ENCODE measurements at places on chromosomes 1 and 21.

- peak; percentile 63 for DNase-seq
These were observed 12.3 kb downstream of the ATP2B4 start for GRCh38 chr1:203638950-203639349.

GRCh38 chr21:42618707-42619102 lies 34.7 kb upstream of the PDE9A start:
- no peak for DNase-seq

DNA sequence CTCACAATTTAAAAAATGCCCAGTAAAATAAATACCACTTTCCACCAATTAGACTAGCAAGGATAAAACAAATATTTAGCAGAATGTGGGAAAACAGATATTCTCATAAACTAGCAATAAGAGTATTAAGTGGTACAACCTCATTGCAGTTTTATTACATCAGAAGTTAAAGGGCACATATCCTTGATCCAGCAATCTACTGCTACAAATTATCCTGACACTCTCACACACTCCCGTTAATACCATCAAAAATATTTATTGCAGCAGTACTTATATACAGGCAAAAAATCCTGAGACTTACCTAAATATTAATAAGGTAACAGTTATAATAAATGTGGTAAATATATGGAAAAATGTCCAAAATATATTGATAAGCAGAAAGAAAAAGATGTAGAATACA lies 44.3 kb downstream of the ZNF644 start:
- no peak for DNase-seq

DNA sequence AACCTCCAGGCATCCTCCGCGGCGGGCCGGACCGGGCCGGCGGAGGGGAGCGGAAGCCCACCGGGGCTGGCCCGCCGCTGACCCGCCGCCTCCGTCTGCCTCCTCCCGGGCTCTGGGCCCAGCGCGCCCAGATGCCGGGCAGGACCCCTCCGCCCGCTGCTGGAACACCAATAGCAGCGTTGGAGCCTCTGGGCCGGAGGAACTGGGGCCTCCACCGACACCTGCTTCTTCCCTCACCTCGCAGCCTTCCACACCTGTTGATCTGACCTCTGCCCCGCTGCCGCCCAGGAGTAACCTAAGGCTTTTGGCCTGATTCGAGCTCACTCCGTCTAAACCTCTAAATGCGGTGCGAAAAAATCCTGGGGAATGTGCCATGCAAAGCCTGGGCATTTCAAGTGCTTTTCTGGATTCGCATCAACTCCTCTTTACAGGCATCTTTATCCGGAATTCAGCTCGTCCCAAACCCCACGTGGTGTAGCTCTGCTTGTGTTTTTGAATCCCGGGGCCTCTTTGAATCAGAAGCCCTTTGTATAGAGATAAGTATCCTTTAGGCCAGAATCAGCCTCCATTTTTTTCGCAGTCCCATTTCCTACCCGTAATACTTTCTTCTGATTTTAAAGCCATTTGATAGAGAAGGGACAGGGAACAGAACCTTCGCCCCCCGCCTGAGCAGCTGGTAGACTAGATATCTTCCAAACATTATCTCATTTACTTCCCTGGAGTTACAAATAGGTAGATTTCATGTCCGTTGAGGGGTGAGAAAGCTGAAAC lies 680 bp upstream of the CNN3 start:
- no peak for DNase-seq

GRCh38 chr21:46594276-46594675 lies 10.6 kb downstream of the S100B start:
- no peak for DNase-seq

DNA sequence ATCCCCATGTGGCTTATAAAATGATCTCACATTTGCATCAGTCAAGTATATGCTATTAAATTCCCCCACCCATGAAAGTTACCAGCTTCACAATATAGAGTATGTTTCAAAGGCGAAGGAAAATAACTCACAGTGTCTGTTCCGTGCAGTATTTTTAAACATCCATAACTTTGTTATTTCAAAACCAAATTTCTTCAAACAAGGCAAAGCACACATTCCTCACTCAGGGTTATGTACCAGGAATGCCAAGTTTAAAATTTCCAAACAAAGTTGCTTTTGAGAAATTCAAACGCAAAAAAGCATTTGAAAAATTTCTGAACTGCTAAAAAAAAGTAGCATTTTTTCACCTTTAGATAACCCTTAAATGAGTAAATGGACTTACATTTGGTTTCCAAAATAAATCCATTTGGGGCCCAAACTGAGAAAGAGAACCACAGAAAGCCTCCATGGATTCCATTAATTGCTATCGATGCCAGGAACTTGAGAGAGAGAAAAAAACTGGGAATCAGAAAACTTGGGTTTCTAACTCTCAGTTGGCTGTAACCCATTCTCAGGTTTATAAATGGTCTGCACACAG lies 149.5 kb downstream of the SLC30A10 start:
- DNase-seq: no peak

GRCh38 chr1:219173758-219174459 lies at the start of gene LYPLAL1:
Gene LYPLAL1 (plus strand): TSS chr1:219173878. CDS start chr1:219173891, 13 bp downstream.
- peak; percentile 95 for DNase-seq

GRCh38 chr1:184649451-184649888 lies 105.2 kb downstream of the EDEM3 start:
- peak; percentile 65 for DNase-seq

- DNase-seq: no peak
These were observed 108.3 kb upstream of the CD34 start for GRCh38 chr1:208019257-208019656.

DNA sequence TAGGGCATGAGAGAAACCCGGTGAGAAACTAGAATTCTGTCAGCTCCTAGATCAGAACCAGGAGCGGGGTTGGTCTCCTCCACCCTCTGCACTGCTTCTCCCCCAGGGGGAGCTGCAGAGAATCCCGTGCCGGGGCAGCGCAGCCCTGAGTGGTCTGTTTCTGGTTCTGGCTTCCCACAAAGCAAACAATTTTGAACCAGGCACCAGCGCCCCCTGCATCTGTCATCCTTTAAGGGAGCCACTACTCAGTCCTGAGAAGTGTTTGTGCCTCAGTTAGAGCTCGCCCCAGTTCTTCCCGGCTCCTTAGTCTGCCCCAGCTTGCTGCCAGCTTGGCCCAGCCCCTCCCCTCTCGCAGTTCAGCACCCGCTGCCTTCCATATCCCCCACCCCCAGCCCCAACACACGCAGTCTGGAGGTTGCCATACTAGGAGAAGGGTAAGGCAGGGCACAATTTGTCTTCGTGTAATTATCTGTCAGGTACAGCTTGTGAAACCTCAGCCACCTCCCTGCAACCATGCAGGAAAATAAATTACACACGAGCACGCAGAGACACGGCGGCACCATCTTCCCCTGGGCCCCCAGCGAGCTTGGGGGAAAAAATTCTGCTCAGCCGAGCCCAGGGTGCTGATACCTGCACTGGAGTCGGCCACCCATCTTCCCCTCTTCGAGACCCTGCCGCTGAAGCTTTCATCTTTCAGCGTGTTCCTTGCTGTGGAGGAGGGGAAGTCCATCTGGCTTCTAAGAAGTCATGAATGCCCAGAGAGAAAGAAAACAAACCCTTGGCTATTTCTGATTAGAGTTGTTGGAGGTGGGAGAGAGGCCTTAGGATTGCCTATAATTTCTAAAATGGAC lies 62.6 kb upstream of the CD1D start:
- peak; percentile 50 for DNase-seq

DNA sequence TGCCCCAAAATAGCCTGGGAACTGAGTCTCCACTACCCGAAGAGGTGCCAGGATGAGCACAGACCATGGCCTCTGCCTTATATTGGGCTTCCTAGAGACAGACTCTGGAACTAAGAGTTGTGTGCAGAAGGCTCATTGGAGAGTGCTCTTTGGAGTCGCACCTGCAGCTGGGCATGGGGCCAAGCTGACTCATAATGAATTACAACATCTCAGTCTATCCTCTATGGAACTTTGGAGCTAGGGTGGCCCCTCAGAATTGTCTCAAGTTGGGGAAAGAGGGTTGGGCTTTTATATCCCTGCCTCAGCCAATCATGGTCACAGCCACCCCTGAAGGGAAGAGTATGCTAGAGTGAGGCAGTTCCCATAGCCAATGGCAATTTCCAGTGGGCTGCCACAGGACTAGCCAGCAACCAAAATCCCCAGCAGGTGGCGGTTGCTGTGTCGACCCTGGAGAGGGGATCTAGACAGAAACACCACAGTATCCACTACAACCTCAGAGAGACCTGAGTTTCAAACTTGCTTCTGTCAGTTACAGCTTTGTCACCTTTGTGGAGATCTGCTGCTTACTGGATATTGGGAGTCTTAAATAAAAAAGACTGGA lies 93.8 kb downstream of the DMRTA2 start:
- DNase-seq: no peak

DNA sequence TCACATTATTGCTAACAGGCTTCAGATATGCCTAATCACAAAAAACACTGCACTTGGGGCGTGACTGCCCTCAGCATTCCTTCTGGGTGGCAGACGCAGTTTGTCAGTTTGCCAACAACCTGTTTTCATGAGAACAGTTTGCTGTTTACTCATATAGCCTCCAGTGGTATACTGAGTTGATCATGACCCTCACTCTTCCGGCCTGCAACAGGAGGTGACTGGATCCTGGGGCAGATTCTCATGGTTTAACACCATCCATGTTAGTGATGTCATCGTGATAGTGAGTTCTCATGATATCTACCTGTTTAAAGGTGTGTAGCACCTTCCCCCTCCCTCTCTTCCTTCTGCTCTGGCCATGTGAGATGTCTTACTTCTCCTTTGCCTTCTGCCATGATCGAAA lies 555.2 kb downstream of the PLPP3 start:
- DNase-seq: no peak

DNA sequence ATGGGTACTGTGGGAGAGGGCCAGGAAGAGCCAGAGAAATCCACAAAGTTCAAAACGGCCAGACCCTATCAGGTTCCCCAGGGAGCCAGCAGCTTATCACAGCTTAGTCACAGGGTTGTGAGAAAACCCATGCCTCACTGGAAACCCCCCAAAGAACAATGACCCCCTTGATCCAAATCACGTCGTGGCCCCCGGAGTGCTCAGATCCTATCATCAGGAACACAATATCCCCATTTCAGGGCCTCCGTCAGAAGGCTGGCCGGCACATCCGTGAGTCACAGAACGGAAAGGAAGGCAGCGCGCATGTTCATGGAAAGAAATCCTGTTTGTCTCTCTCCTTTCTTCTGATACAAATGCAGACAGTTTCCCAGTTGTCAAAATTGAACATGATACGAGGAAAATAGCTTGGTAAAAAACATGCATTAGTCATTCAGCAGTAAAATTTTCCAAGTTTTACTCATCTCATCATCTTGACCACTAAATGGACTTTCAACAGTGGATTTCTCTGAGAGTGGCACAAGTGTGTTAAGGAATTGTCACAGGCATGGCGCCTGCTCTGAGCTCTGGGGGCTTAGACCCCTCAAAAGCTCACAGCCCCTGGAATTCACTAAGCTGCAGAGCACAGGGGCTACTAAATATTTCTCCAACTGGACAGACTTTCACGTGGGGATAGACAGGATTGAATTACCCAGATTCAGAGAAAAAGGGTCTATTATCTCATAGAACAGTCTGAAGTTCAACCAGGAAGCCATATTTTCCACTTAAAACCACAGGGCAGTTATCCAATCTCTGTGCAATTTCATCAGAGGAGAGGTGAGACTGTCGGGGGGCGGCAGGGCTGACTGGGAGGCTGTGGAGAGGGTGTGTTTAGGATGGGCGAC lies 124.8 kb downstream of the RIPK4 start:
- no peak for DNase-seq

Measured in inflammatory macrophage (primary cell).